A549 treated with RU486 at 1 μM for 4 hours (cell line): ENCODE measurements at places on chromosomes 2 and 18. TPM values are rescaled to one million over a fixed set of nuclear protein-coding genes. Genes with fewer than 3 reads are reported as not detected.

The DYSF gene
- total RNA-seq = 0.56 to 0.81 TPM (median 0.67 TPM) in 5 replicates

The PHOSPHO2 gene
- total RNA-seq = 0.61 to 4.2 TPM (median 2.8 TPM) in 5 replicates

The UGT1A5 gene
- total RNA-seq = not detected in 5 replicates

The EVA1A gene
- total RNA-seq = 12.3 to 18.2 TPM (median 14.5 TPM) in 5 replicates

The FEZ2 gene
- 41.9 to 64.0 TPM (median 49.4 TPM) in 5 replicates for total RNA-seq

The MC5R gene
- total RNA-seq = 0.07 TPM in 1 of 5 replicates, not detected in the others

The CIB4 gene
- total RNA-seq = 0.20 to 0.28 TPM in 2 of 5 replicates, not detected in the others

The LOXHD1 gene
- total RNA-seq = not detected in 5 replicates

The DTNA gene
- 0.14 to 0.39 TPM (median 0.17 TPM) in 4 of 5 replicates, not detected in the other for total RNA-seq

The TFPI gene
- total RNA-seq = 22.2 to 62.8 TPM (median 54.6 TPM) in 5 replicates

The REG1B gene
- total RNA-seq = not detected in 5 replicates

The ASB18 gene
- total RNA-seq = not detected in 5 replicates

The MREG gene
- total RNA-seq = 5.3 to 6.8 TPM (median 5.7 TPM) in 5 replicates

The CAPN13 gene
- total RNA-seq = 0.07 to 0.08 TPM in 2 of 5 replicates, not detected in the others

The SERPINB3 gene
- 0.09 to 0.21 TPM (median 0.14 TPM) in 3 of 5 replicates, not detected in the others for total RNA-seq

The GPR45 gene
- not detected in 5 replicates for total RNA-seq

The RAPGEF4 gene
- 0.11 to 0.23 TPM (median 0.12 TPM) in 5 replicates for total RNA-seq

The UGT1A7 gene
- total RNA-seq = 3.4 to 6.3 TPM (median 3.9 TPM) in 5 replicates

The MYCN gene
- total RNA-seq = not detected in 5 replicates

The TMEM200C gene
- total RNA-seq = 0.07 TPM in 1 of 5 replicates, not detected in the others

The FSHR gene
- total RNA-seq = 0.07 TPM in 1 of 5 replicates, not detected in the others

The KATNAL2 gene
- 1.3 to 2.5 TPM (median 2.1 TPM) in 5 replicates for total RNA-seq

The ERBB4 gene
- not detected in 5 replicates for total RNA-seq
